ENCODE measurements at places on chromosomes 1 and 21.

- no peak for DNase-seq
Measured at GRCh38 chr1:92262516-92262915, 36.3 kb downstream of the GLMN start.

DNA sequence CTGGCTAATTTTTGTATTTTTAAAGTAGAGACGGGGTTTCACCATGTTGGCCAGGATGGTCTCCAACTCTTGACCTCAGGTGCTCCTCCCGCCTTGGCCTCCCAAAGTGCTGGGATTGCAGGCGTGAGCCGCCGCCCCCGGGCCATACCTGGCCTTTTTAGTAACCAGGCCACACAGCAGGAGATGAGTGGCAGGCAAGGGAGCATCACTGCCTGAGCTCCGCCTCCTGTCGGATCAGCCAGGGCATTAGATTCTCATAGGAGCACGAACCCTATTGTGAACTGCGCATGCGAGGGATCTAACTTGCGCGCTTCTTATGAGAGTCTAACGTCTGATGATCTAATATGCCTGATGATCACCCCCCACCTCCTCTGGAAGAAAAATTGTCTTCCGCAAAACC is 308.7 kb upstream of the PRMT6 start:
- DNase-seq, result no peak

GRCh38 chr1:7543718-7544090 is 227.4 kb upstream of the VAMP3 start:
- no peak for DNase-seq

GRCh38 chr1:176225911-176226310 is 18.8 kb upstream of the COP1 start:
- DNase-seq, result no peak

- DNase-seq, result no peak
Measured at GRCh38 chr1:74699331-74699730, 25.7 kb upstream of the ERICH3 start.

- no peak for DNase-seq
Measured at GRCh38 chr1:231340328-231341013, 2.4 kb downstream of the SPRTN start.

DNA sequence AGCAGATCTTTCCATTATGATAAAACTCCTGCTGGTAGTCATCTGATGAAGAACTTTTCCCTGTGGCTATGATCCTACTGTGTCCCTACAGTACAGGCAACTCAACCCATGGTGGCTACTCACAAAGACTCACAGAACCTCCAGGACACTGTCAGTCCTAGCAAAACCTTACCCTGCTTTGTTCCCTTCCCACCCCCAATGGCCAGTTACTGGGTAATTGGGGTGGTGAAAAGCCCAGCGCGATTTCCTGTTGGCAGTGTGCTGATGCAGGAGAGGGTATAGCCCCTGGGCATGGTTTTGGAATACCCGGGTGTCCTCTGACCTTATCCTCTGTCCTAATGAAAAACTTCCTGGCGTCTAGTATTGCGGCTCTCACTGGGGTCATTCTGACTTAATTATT is 533 bp upstream of the RGL1 start:
- DNase-seq, result no peak

DNA sequence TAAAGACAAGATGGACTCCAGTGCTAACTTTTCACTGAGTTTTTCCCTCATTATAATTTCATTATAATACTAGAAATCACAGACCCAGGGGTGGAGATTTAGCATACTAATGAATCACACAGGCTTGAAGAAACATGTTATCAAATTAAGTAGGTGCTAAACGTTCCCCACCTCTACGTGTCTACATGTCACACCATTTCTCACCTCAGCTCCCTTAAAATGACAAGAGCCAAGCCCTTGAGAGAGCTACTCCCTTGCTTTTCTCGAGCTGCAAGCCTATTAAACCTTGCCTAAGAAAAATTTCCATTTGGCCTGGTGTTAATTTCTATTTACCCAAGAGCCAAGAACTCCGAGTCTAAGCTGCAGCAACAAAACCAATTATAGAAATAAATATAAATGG is 396.3 kb upstream of the NEGR1 start:
- no peak for DNase-seq

DNA sequence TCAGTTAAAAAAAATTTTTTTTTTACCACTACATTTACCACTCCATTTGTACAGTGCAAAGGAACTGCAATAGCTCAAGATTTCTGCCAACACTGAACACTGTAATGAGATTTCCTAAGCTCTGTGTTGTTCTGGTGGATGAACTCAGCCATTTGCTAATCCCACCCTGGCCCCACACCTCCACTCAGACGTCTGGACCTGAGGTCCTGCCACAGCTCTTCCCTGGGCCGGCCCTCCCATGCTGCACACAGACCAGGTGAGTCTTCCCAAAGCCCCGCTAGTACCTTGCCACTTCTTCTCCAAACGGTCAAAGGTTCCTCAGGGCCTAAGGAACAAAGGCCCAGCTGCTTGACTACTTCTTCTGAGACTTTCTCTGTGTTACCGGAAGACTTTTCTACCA is 56.4 kb downstream of the SLC45A1 start:
- no peak for DNase-seq

DNA sequence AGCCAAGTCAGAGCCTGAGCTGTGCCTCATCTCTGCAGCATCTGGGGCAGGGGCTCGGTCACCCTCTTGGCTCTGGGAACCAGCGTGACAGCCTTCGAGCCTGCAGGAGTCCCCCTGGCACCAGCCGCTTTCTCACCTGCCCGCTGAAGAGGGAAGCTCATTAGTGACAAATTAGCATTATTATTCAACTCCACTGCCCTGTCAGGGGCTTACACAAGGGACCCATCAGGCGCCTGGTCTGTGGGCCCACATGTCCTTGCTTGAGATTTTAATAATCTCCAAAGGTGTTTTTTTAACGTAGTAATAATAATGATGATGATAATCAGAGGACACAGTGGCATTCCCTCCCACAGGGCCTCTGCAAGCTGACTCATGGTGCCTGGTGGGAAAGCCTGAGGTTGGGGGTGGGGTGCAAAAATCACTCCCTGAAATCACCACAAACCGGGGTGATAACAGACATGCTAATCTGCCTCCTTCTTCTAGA is 98.1 kb upstream of the IGSF21 start:
- no peak for DNase-seq

GRCh38 chr1:30169269-30169668 is 554.1 kb downstream of the MATN1 start:
- no peak for DNase-seq

GRCh38 chr1:29256979-29257804 is 20.9 kb downstream of the PTPRU start:
- no peak for DNase-seq

DNA sequence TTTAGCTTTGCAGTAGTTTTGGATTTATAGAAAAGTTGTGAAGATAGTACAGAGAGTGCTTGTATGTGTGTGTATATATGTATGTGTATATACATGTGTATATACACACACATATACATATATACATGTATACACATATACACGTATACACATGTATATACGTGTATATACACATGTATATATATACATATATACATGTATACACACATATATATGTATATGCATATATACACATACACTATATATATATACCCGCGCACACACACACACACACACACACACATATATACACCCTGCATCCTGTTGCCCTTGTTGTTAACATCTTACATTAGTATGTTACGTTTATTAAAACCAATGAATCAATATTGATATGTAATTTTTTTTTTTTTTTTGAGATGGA is 24.3 kb downstream of the RPRD2 start:
- DNase-seq, result no peak

- no peak for DNase-seq
Measured at GRCh38 chr1:106756752-106757151, 299.7 kb upstream of the PRMT6 start.

GRCh38 chr1:225962440-225962975 is 21.5 kb upstream of the LEFTY2 start:
- no peak for DNase-seq

- no peak for DNase-seq
Measured at GRCh38 chr1:168514455-168514854, 29.3 kb downstream of the XCL2 start.

DNA sequence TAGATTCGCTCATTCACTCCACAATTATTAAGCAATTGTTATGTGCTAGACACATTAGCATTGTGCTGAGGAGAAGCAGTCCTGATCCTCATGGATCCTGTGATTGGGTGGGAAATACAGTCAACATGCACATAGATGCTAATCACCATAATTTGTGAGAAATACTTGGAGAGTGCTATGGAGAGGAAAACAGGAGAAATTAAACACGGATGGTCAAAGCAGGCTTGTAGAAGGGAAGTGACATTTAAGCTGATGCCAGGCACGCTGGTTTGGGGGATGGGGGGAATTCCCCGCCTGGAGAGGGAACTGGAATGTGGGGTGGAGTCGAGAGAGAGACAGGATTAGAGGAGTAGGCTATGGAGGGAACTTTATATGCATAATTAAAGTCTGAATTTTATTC is 52.2 kb upstream of the L1TD1 start:
- no peak for DNase-seq

GRCh38 chr1:151362308-151363155 is 10.0 kb downstream of the SELENBP1 start:
- no peak for DNase-seq

DNA sequence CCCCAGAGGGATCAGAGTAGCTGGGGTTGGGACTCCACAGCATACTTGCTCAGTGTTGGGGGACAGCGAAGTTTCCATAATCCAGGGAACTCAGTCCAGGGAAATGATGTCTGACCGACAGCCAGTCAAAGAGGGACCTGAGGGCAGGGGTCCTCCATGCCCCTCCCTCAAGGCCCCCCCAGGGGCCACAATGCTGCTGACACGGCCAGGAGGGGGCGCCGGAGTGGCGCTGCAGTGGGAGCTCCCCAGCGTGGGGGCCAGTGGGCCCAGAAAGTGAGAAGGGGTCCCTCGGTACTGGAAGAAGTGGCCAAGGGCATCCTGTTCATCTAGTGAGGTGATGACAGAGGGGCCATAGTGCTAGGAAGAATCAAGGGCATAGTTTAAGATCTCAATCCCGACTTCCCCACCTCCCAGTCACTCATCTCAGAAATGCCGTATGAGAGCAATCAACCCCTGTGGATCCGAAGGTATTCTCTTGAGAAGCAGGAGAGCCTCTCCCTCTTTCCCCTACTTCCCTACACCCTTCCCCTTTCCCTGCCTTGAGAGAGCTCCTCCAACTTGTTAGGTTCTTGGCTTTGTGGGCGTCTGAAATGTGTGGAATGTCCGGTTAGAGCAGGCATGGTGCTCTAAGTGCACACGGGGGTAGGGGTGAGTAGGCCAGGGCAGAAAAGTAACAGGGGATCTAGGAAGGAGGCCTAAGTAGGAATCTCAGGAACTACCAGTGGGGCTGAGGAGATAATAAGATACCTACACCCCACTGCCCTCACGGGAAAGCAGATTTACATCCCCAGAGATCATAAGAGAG is 4.1 kb downstream of the NUDT17 start:
- DNase-seq, result no peak

- DNase-seq, result no peak
Measured at GRCh38 chr1:82995951-82996350, 1003.0 kb downstream of the TTLL7 start.

GRCh38 chr1:227895828-227896685 is 51.7 kb downstream of the WNT9A start:
- DNase-seq, result no peak

DNA sequence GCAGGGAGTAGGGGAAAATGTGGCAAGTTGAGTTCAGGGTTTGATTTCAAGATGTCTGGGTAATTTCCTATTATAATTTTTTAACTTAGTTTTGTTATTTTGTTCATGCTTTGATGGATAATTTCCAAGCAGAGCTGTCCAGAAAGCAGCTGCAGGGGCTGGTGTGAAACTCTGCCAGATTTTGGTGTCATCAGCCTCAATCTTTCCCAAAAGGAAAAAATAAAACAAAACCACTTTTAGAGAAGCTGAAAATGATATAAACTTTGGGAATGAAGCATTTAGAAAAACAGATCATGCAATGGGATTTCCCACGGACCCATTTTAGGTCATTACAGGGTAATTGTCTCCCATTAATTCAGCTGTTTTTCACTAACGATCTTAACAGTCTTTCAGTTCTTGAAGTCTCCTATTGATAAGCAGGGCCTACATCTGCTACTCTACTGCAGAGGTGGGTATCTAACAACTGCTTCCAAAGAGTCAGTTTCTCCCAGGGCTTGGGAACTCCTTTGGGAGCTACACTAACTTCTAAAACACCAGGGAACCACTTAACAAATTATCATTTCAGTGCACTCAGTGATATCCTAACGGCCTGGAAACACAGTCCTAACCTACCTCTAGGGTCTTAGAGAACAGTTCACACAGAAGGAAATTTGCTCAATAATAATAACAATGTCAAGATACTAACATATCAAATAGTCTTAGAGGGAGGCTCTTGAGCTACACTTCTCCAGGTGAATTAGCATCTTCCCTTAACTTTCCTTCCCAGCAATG is 12.3 kb downstream of the ZNF436 start:
- DNase-seq, result no peak

DNA sequence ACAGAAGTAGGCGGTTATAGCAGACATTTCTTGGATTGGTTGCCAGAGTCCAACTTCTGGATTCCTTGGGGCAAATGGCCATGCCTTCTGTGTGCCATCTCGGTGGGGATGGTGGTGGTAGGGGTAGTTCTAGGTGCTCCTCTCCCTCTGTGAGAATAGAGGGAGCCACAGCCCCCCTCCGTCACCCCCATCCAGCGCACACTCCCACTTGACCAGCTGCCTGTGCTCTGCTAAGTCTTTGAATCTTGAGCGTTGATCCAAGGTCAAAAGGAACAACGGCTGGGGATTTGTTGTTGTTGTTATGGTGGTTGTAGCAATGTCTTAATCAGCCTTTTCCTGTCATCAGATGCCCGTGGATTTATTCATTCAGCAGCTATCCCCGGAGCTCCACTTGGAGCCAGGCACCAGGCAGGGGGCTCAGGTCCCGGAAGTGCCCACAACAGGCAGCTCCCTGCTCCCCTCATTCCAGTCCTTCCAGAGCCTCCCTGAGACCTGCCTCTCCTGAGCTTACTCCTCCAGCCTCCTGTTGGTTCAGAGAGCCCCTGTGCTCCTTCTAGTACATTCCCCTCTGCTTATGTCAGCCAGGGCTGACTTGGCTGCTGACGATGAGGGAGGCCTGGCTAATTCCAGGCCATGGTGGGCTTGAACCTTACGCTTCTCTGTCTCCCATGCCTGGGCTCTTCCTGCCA is 146.6 kb upstream of the WNT4 start:
- DNase-seq, result no peak

DNA sequence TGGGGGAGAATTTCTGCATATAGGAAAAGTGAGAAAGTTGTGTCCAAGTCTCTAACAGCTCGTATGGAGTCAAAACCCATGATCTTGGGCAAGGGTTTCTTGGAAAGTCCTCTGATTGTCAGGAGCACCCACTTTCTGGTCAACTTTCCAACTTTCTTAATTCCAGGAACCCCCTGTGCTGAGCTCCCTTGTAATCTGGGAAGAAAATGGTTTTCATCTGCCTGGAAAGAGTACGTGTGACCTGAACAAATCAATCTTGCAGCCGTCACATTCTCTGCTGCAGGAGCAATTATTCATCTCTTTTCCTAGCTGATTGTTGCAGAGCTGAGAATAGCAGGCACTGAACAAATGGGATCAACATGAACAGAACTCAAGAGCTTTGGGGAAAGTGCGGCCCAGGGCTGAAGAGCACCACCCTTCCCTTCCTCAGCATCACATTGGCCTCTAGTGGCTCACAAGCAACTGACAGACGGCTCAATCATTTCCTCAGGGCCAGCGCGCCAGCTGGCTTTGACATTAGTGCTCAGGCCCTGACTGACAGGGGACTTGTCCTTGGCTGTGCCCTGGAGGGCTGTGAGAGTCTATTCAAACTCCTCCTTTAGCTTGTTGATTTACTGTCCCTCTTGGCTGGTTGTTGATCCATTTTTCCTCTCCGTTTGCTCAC is 295.2 kb downstream of the HLX start:
- no peak for DNase-seq

Measured in GM04504 (cell line).